ENCODE measurements at places on chromosomes 12 and 14. TPM values are rescaled to one million over a fixed set of nuclear protein-coding genes. Genes with fewer than 3 reads are reported as not detected.

- DNase-seq, result no peak
These were observed 170.0 kb downstream of the CCDC91 start for GRCh38 chr12:28360253-28360652.

POP5 gene
- total RNA-seq, result 54.7 TPM

DNA sequence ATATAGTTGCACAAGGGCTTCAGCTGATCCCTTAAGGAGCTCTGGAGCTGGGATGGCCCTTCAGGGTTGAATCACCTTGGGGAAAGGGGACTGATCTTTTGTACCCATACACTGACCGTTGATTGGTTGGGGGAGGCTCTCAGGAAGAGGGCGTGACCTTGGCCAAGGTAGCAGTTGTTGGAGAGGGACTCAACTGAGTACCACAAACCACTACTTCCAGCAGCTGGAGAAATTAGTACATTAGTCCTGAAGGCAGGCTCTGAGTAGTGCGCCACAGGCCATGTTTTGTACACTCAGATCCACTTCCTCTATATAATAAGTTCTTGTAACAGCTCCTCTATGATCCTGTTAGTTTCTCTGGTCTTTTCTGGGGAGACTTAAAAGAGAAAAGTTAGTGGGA lies 317.6 kb downstream of the CCDC91 start:
- DNase-seq, result no peak

GRCh38 chr12:79988368-79988767 lies 53.5 kb upstream of the PPP1R12A start:
- DNase-seq, result no peak

RFX4 gene
- 0.14 TPM for total RNA-seq

- DNase-seq, result no peak
These were observed 15.4 kb upstream of the TMEM120B start for GRCh38 chr12:121697093-121697698.

DNA sequence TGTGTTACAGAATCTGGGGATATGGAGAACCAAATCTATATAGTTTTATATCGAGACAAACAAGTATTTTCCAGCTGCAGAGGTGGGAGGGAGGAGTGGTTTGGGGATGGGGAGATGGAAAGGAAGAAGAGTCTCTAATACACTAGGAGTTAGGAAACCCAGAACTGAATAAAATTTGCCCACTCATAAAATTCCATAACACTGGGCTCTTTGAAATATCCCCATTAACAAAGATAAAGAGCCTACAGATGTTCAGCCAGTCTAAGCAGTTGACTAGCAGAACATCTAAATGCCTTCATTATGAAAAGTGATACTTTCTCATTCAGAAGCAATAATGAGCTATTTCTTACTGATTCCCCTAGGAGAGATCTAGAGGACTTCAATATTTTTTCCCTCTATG lies 151.7 kb upstream of the GZMB start:
- DNase-seq, result no peak

GRCh38 chr12:52791271-52792184 lies 4.4 kb downstream of the KRT3 start:
- DNase-seq, result no peak

DNA sequence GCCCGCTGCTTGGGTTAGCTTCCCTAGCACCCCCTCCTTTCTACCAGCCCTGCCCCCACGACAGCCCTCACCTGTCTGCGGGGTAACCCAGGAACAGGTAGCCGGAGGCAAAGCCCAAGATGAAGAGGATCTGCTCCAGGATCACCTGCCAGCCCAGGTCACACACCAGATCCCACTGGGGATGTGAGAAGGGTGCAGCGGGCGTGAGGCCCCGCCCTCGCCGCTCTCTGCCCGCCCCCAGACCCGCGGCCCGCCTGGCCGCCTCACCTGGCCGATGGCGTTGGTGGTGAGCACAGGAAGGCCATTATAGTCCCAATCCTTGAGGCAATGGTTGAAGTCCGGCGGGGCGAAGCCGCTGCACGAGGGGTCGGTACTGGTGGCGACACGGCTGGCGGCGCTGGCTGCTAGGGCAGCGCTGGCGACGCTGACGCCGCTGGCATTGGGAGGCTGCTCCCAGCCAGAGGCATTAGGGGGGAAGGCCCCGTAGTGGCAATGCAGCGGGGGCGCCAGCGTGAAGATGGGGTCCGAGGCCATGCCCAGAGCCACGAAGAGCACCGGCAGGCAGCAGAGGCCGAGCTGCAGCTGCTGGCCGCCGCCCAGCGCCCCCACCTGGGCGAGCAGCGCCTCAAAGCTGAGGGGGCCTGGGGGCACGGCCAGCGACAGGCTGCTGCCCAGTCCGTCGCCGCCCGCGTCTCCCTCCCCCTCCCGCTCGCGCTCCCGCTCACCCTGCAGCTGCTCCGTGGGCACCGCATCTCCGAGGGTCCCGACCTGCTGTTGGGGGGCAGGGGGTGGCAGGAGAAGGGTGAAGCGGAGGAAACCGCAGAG lies 794 bp downstream of the SLC22A17 start:
- DNase-seq, result peak; percentile 54

DNA sequence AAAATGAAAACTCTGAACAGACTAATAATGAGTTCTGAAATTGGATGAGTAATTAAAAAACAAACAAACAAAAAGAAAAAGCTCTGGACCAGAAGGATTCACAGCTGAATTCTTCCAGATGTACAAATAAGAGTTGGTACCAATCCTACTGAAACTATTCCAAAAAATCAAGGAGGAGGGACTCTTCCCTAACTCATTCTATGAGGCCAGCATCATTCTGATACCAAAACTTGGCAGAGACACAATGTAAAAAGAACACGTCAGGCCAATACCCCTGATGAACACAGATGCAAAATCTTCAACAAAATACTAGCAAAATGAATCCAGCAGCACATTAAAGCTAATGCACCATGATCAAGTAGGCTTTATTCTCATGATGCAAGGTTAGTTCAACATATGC lies 183.9 kb upstream of the CNOT2 start:
- DNase-seq, result no peak

ZC2HC1C gene
- 1.3 TPM for total RNA-seq

DNA sequence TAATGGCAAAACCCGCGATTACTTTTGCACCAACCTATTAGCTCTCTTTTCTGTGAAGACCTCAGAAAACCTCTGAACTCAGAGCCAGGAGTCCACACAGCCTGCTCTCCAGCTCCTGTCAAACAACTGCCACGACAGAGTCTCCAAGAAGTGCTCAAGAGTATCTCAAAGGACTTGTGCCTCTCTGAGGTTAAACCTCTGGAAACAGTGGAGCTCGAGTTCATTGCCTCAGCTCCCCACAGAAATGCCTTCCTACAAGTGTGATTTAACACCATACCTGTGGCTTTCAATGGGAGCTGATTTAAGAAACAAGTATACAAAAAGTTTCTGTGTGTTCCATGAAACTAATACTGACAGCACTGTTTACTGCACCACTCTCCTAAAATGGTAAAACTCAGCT lies 20.1 kb downstream of the ACTN1 start:
- no peak for DNase-seq

MAP1LC3B2 gene
- 2.5 TPM for total RNA-seq

- peak; percentile 53 for DNase-seq
These were observed 308.0 kb downstream of the ITPR2 start for GRCh38 chr12:26524862-26525465.

GRCh38 chr12:40827683-40828592 lies 135.7 kb downstream of the CNTN1 start:
- DNase-seq, result peak; percentile 28

- DNase-seq, result no peak
These were observed 7.8 kb downstream of the RPAP3 start for GRCh38 chr12:47698055-47698454.

DNA sequence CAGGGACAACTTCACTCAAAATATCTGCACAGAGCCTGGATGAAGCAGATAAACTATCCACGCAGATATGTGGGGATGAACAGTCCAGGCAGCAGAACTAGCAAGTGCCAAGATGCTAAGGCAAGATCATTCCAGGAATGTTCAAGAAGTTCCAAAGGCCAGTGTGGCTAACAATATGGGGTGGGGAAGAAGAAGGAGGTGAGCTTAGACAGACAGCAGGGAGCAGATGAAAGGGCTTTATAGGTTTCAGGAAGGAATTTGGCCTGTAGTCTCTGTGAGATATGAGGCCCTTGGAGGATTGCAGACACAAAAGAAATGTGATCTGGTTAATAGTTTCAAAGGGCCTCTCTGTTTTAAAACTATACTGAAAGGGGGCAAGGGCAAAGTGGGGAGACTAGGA lies 63.5 kb upstream of the PPM1H start:
- DNase-seq, result no peak

LIN7A gene
- 8.6 TPM for total RNA-seq

FGD4 gene
- 35.7 TPM for total RNA-seq

TAS2R43 gene
- total RNA-seq, result 0.53 TPM

DNA sequence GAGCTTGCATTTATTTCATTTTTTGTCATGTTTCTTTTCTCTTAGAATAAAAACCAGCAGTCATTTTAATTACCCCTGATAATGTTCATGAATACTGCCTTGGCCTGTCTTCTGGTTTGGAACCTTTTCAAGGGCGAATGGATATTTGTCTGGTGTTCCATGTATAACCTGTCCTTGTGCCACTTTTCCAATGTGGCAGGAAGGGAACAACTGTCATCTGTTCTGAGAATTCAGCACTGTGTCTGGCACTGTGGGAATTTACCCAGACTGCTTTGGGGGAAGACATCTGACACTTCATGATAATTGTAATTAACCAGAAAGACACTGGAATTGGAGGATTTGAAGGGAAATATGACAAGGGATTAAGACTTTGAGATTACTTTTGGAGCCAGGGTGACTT lies 352.8 kb downstream of the APAF1 start:
- DNase-seq, result no peak

LRFN5 gene
- total RNA-seq, result 5.3 TPM

BLTP3B gene
- total RNA-seq, result 22.4 TPM

DNA sequence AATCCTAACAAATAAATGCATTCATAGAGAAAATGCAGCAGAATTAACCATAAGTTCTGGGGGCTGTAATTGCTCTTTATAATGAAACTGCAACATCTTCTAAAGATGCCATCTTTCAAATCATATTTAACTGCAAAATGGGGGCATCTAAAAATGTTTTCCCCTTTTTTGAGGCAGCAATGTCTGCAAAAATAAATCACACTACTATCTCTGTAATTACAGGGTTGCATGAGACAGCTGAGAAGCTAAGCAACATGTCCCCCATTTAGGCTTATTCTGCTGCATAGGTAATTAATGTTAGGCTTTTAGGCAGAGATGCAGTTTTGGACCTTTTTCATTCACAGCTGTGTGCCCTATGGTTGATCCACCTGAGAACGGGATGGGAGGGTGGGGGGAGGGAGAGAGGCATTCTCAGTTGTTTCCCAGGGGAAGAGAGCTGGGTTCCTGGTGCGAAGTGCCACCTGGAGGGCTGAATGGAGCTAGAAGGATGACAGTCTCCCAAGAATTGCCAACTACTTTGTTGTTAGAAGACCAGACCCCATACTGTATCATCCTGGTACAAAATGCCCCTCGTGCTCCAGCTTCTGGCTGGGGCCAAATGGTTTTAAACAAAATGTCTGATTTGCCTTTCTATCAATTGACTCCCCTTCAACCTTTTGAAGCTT lies 154.2 kb downstream of the APAF1 start:
- DNase-seq, result no peak

DNA sequence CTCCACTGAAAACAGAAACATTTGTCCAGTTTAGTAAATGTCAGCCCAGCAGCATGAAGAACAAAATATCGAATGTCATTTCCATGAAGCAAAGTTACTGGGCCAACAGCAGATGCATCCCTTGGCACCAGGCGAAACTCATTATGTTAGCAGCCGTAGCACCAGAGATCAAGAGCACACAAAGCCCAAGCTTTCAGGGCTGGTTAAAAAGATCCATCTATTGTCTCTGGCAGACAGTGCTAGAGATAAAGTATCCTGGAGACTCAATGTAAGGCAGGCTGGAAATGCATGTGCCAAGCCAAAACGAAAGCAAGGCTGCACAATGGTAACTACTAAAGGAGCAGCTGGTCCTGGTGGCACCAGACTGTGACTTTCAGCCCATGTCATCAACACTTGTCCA lies 120.3 kb upstream of the PLEKHG7 start:
- no peak for DNase-seq

DNA sequence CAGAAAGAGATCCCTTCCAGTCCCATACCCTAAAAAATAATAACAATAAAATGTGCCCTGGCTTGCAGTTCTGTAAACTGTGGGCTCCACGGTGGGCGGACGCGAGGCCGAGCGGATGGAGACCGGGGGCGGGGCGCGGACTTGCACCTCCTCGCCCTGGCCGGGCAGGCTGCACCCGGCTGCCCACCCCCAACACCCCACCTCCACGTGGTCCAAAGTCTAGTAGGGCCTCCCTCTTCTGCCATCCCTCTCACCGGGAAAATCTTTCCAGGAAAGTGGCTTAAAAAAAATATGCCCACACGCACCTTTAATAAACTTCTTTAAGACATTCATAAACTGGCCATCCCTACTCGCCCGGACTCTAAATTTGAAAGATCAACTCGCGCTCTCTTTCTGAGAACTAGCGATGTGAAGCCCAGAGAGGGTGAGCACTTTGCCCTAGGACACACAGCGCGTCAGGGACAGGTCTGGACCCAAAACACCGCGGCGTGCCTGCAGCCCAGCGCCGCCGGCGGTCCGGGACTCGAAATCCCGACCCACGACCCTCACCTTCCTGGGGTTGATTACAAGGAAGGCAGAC lies 1.9 kb upstream of the BCL11B start:
- DNase-seq, result peak; percentile 50

ART4 gene
- total RNA-seq, result not detected

- DNase-seq, result no peak
These were observed 8.7 kb downstream of the CLIP1 start for GRCh38 chr12:122413516-122414404.

PPM1H gene
- total RNA-seq, result 37.1 TPM

- peak; percentile 68 for DNase-seq
These were observed at the start of gene VSIG10 for GRCh38 chr12:118103601-118104382. TSS of gene VSIG10 (minus strand) at chr12:118104011. CDS start at chr12:118103671, 340 bp downstream.

- DNase-seq, result no peak
These were observed 7.6 kb upstream of the CDC42BPB start for GRCh38 chr14:103064978-103065377.

AHSA1 gene
- total RNA-seq, result 137 TPM

SOX5 gene
- 3.6 TPM for total RNA-seq

DNA sequence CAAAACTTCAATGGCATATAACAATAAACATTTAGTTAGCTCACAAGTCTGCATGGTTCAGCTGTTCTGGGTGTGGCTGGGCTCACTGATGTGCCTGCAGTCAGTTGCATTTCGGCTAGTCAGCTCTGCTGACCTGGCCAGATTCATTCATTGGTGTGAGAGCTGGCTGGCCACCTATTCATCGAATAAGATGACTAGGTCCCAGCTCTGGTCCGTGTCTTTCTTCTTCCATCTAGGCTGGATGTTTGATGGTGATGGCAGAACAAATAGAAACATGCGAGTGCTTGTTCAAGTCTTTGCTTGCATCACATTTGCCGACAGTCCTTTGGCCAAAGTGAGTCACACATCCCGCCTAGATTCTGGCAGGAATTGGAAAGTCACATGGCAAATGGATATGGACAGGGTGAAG lies 203.3 kb upstream of the CRY1 start:
- DNase-seq, result no peak

- DNase-seq, result peak; percentile 23
These were observed 351.0 kb downstream of the NAV3 start for GRCh38 chr12:78181544-78182162.
